ENCODE measurements at places on chromosomes 4 and X. TPM values are rescaled to one million over a fixed set of nuclear protein-coding genes. Genes with fewer than 3 reads are reported as not detected.

HTATSF1 gene
- total RNA-seq, result 28.2 TPM

XK gene
- under 0.01 TPM for total RNA-seq

CCDC149 gene
- 14.0 TPM for total RNA-seq

CCNQ gene
- total RNA-seq, result 40.0 TPM

SPACA5 gene
- total RNA-seq, result not detected

TRAM1L1 gene
- total RNA-seq, result 0.43 TPM

HTRA3 gene
- 10.4 TPM for total RNA-seq

PAGE2 gene
- total RNA-seq, result 0.71 TPM

CDX4 gene
- not detected for total RNA-seq

DSPP gene
- total RNA-seq, result not detected

DCLK2 gene
- total RNA-seq, result 5.8 TPM

MAGEC1 gene
- total RNA-seq, result under 0.01 TPM

EPHA5 gene
- total RNA-seq, result 19.0 TPM

XKRX gene
- under 0.01 TPM for total RNA-seq

SPOCK3 gene
- 0.43 TPM for total RNA-seq

TMSB15B gene
- total RNA-seq, result 2.7 TPM

JCHAIN gene
- 6.7 TPM for total RNA-seq

ITIH6 gene
- not detected for total RNA-seq

FREM3 gene
- under 0.01 TPM for total RNA-seq

All from smooth muscle cell of bladder (primary cell).